ENCODE measurements at places on chromosomes 7 and 10.
A peak's percentile ranks its signal among the peaks of the same experiment; 100 is the strongest.

GRCh38 chr10:30743586-30743985 lies 114.0 kb upstream of the LYZL2 start:
- no peaks in the 10 kb centered on the region for H3K27me3 ChIP-seq
- no peak for DNase-seq
- no peak overlapping the region for H3K27ac ChIP-seq

DNA sequence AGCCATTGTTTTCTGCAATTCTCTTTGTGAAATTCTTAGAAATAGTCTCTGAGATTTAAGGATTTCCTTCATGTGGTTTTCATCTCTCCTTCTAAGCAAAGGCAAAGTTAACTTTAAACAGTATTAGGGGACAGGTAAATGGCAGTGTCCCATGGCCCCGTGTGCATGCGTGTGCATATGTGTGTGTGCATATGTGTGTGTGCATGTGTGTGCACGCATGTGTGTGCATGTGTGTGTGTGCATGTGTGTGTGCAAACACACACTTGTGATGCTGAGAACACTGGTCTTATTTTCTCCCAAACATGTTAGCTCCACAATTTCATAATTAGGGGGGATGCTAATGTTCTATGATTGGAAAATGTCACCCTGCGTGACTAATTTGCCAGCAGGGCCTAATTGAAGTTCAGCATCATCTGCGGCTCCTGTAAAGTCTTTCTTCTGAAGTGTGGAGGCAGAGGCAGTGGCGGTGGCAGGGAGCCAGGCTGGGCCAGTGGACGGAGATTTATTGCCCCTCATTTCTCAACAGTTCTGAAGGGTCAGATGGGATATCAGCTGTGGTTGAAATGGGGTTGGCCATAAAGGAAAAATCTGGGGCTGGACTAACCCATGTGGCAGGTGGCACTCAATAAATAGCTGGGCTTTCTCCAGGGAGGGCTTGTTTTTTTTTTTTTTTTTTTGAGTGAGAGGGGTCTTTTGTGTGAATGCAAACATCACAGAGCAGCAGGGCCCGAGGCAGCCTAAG lies 289.3 kb upstream of the PODXL start:
- no peaks in the 10 kb centered on the region for H3K4me1 ChIP-seq
- H3K27me3 ChIP-seq, result peaks cover 38% of the 10 kb centered on the region
- H3K36me3 ChIP-seq, result no peaks in the 10 kb centered on the region
- no peak overlapping the region for H3K4me3 ChIP-seq
- DNase-seq, result no peak
- H3K27ac ChIP-seq, result no peak overlapping the region

- peaks cover 3% of the 10 kb centered on the region for H3K27me3 ChIP-seq
- no peak overlapping the region for H3K27ac ChIP-seq
- H3K36me3 ChIP-seq, result no peaks in the 10 kb centered on the region
- DNase-seq, result no peak
These were observed 282.9 kb downstream of the ADARB2 start for GRCh38 chr10:1454428-1454827.

DNA sequence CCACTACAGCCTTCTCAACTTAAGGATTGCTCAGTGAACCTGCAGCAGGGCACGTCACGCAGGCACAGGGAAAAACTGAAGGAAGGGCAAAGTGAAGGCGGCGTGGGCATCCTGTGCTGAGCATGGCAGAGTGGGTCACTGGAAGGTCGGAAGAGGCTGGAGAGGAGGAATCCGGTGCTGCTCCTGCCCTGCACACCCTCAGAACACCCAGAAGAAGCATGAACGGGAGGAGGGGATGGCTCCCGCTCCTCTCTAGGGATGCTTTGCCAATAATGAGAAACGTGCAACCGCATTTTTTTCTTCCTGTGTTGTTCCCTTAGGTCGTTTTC lies 175.1 kb downstream of the TNS3 start:
- H3K4me1 ChIP-seq, result no peaks in the 10 kb centered on the region
- H3K4me3 ChIP-seq, result no peak overlapping the region
- H3K27me3 ChIP-seq, result no peaks in the 10 kb centered on the region
- H3K36me3 ChIP-seq, result no peaks in the 10 kb centered on the region
- H3K27ac ChIP-seq, result no peak overlapping the region
- DNase-seq, result no peak

- no peak for DNase-seq
- H3K27ac ChIP-seq, result peak overlapping the region; percentile 73
- no peaks in the 10 kb centered on the region for H3K36me3 ChIP-seq
- H3K27me3 ChIP-seq, result peaks cover 15% of the 10 kb centered on the region
- peak overlapping the region; percentile 74 for H3K4me3 ChIP-seq
These were observed 507 bp downstream of the PDZD8 start for GRCh38 chr10:117374506-117375359.

DNA sequence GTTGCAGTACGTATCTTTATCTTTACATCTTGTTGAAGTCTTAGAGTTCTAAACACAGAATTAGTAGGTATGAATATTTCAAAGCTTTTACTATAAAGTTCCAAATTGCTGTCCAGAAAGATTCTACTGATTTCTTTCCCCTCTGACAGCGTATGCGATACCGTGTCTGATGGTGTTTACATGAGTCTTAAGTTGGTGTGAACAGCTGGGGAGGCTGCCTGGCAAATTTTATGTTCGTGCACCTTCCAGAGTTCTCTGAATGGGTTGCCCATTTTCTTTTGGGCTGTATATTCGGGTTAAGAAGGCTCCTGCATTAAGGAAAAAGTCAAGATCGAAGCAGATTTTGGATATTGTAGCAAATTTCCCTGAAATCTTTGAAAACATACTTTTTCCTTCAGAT lies 8.3 kb downstream of the MDH2 start:
- H3K27ac ChIP-seq, result no peak overlapping the region
- H3K4me3 ChIP-seq, result no peak overlapping the region
- H3K27me3 ChIP-seq, result no peaks in the 10 kb centered on the region
- peaks cover 61% of the 10 kb centered on the region for H3K36me3 ChIP-seq
- DNase-seq, result no peak

GRCh38 chr10:116905845-116906210 lies 56.5 kb downstream of the ENO4 start:
- DNase-seq, result no peak
- peaks cover 19% of the 10 kb centered on the region for H3K36me3 ChIP-seq
- no peak overlapping the region for H3K4me3 ChIP-seq

- no peak for DNase-seq
- peaks cover 5% of the 10 kb centered on the region for H3K36me3 ChIP-seq
- no peak overlapping the region for H3K4me3 ChIP-seq
- no peaks in the 10 kb centered on the region for H3K4me1 ChIP-seq
- no peaks in the 10 kb centered on the region for H3K27me3 ChIP-seq
These were observed 80.1 kb downstream of the SVIL start for GRCh38 chr10:29554660-29555059.

DNA sequence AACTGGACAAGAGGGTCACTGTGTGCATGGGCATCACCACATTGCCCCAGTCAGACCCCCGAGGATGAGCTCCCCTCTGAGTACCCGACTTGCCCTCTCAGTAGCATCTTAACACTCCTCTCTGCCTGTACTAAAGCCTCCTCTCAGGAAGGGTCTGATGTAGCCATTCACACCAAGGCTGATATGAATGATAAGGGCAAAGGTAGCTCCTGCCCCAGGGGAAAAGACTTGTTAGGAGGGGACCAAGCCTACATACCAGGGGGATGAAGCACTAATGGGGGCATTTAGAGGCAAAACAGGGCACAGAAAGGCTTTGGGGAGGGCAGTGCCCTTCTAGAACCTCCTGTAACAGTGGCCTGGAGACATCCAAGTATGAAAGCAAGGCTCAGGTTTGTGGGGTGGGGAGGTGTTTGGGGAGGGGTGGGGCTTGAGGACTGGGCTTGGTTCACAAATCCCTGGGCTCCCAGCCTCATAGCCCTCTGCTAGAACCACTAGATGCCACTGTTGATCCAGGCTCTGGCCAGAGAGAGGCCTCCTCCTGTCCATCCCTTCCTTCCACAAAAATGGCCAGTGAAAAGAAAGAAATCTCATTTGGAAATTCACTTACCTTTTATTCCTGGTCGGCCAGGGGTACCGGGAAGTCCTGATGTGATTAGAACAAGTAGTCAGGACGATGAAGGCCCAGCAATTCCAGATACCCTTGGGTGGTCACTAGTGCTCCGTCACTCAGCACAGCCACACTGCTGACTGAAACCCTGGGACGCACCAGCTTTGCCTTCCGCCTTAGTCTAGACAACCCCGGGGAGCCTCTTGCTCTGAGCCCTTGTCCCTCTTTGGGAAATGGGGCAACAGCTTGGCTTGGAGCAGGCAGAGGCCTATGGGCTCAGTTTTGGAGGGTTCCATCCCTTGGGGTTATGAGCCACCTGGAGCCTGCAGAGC lies 40.3 kb downstream of the COL17A1 start:
- H3K4me1 ChIP-seq, result peaks cover 15% of the 10 kb centered on the region
- H3K27me3 ChIP-seq, result no peaks in the 10 kb centered on the region
- peak; percentile 74 for DNase-seq
- H3K27ac ChIP-seq, result no peak overlapping the region
- no peaks in the 10 kb centered on the region for H3K36me3 ChIP-seq
